ENCODE measurements at places on chromosomes 3 and 15.

GRCh38 chr3:120678984-120679383 lies 3.1 kb downstream of the HGD start:
- DNase-seq = no peak

GRCh38 chr15:73142802-73143762 lies 90.8 kb downstream of the NEO1 start:
- DNase-seq = no peak

DNA sequence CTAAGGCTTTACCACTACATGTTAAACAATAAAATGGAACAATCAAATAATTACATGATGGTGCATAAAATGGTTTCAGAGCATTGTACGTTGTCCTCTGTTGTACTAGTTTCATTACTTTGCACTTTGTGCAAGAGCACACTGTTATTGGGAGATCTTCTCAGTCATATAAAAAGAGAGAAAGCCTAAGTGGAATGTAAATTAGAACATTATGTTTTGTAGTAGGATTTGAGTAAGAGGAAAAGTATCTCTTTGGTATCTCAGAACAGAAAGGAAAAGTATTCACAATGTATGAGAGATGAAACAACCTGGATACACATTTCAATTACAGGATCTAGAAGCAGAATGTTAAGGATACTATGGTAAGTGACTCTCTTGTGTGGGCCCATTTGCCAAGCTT lies 26.9 kb upstream of the PLSCR2 start:
- no peak for DNase-seq

DNA sequence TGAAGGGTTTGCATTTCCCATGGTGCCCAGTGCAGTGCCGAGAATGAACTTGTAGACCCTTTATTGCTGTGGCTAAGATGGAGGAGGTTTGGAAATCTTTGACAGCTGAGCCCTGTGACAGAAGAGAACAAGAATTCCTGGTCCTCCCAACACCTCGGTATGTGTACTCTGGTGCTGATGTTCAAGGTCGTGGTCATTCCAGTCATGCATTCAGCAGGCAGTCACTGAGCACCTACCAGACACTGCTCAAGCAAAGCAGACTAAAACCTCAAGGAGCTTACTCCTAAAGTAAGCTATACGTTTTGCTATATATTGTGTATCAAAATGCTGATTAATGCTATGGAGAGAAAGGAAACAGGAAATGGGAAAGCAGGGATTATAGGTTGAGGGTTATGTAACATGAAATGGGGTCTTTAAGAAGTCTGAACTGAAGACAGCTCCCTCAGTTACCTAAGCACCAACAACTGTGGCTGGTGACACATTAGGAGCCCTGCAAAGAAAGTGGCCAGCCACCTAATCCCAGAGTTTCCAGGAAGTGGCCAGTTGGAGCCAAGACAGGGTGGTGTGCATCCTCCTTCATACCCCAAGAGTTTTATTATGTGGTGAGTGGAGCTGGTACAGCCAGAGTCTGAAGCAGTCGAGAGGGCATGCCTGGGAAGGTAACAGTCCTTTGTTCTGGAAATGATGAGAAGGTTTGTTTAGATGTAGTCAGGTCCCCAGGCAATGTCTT lies 65.0 kb downstream of the CCNL1 start:
- DNase-seq = no peak

DNA sequence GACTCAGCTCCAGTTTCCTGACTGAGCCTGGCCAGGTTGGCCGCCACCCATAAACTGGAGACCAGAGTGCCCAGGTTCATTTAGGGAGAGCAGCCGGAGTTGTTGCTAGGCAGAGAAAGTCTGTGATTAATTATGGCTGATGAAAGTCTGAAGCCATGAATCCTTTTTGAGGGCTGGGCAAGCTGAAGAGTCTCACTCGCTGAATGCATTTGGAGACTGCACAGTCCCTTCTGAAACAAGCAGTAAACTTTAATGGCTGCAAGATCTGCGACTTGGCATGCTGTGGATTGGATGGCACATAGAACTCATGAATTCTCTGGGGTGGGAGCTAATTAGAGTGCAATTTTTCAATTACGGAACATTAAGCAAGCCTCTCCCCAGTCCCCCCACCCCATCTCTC lies 282.1 kb downstream of the RPLP1 start:
- no peak for DNase-seq

GRCh38 chr3:196246612-196247308 lies 30.4 kb downstream of the SLC51A start:
- no peak for DNase-seq

- no peak for DNase-seq
Measured at GRCh38 chr15:92595506-92596381, 59.8 kb downstream of the FAM174B start.

DNA sequence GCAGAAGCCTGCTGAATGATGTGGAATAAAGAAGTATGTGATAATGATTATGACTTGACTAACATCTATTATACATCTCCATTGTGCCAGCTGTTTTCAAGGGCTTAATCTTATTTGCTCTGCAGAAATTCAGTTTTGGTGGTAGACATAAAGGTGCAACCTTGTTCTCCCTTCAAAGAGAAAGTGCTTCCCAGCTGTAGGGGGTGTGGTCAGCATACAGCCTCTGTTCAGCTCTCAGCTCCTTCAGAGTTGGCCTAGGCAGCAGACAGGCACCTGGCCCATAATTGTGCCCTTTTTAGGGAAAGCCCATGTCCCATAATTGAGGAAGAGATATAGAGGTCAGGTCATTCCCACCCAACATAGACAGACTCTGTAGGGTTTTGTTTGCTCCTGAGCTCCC lies 104.3 kb upstream of the EOMES start:
- no peak for DNase-seq

DNA sequence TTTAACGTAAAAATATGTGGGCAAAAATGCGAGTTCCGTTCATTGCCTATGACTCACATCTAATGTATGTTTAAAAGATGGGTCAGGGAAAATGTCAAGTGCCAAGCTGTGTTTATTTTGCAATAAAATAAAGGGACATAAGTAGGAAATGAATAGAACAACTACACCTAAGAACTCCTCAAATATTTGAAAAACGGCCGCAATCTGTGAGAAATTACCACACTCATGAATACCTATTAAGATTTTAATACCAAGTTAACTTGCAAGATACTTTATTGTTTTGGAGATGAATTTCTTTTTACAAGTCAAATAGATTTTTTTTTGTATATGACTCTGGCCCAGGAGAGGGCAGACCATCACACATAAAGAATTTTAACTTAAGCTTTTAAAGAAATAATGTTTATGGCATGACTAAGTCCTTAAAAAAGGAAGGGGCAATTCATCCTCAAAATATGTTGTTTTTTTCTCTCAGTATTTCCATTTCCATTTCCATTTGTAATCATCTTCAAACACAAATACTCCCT lies 152.7 kb downstream of the SUCNR1 start:
- DNase-seq = no peak

- no peak for DNase-seq
Measured at GRCh38 chr15:73686781-73687256, 2.6 kb downstream of the CD276 start.

- DNase-seq = no peak
Measured at GRCh38 chr3:29488922-29489321, 208.1 kb downstream of the RBMS3 start.

DNA sequence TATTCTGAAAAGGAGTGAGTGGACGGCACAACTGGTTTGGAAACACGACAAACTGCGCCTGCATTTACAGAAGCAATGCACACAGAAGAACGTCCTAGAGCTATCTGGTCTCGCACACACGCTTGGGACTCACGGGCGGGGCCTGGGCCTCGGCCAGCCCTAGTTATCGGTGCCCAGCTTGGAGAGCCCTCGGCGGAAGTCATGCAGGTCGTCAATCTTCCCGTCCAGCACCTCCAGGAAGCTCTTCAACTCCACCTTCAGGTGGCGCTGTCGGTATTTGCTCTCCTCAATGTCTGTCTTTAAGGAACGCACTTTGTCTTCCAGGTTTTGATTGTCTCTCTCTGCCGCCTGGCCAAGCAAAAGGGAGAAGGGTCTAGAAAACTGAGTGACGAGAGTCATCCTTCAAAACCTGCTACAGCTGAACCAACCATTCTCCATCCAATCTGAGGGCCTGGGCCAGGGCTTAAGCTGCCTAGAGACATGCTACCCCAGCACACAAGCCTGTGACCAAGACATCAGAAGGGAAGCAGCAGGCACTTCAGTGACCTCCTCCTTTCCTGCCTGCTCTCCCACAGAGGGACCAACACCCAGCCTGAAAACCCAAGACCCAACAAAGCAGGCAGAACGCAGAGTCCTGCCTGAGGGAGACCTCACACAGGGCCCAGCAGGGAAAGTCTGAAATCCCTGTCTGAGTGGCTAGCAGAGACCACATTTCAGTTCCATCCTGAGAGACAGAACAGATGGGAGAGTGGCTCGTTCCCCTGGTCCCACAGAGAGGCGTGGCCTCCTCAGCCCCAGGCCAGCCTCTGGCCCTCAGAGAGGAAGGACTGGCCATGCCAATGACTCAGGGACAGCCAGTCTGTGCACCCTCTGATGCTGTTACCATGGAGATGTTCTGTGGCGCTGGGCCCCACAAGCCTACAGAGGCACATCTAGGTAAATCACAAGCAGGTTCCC lies 40.4 kb downstream of the WHAMM start:
- no peak for DNase-seq

DNA sequence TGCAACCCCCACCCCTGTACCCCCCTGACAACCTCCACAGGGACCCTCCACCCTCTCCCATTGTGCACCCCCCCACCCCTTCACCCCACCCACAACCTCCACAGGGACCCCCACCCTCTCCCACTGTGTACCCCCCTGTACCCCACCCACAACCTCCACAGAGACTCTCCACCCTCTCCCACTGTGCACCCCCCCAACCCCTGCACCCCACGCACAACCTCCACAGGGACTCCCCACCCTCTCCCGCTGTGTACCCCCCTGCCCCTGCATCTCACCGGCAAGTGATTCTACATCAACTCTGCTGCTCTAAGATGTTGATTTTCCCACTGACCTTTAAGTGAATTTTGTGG lies 51.5 kb upstream of the RPL32 start:
- DNase-seq = no peak

DNA sequence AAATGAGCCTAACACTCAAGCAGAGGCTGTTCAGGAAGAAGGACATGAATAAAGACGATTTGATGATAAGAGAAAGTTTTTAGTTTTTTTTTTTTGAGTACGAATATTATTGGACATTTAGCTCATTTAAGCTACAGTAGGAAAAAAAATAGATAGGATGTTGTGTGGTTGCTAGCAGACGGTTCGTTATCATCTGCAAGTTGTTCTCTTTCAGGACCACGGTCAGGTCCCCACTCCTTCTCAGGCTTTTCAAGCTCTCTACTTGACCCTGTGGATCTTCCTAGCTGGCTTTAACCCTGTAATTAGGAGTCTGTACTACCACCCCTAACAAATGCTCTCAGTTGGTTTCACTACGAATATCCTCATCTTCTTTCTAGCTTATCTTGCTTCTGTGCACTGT lies 1.1 kb downstream of the KCNH8 start:
- DNase-seq = no peak

DNA sequence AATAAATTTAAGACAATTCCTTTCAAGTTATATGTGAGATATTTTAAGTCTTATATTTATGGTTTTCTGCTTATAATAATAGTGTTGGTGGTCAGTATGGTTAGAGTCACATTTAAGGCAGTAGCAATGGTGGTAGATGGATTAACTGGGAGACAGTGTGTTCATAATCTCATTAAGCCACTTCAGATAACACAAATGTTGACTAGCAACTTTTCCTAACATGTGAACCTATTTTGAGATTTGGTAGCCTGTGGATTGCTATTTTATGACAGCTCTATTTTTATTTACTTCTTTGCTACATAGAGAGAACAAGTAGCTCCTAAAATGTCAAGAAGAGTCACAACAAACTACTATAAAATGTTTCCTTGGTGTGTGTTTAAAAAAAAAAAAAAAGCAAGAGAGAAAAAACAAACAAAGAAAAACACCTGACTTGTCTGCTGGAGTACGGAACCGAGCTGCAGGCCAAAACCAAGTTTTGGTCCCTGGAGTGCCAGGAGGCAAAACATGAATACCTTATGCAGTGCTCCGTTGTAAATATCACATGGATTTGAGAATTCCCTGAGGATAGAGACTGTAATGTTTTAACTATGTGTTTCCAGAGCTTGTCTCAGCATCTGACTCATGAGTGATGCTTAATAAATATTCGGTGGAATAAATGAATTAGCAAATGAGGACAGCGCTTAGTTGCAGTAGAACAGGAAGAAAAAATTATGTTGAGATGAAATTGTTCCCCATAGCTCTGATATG lies 457.1 kb upstream of the ROBO2 start:
- DNase-seq = no peak

- DNase-seq = no peak
Measured at GRCh38 chr3:187922704-187923416, 177.6 kb upstream of the BCL6 start.

DNA sequence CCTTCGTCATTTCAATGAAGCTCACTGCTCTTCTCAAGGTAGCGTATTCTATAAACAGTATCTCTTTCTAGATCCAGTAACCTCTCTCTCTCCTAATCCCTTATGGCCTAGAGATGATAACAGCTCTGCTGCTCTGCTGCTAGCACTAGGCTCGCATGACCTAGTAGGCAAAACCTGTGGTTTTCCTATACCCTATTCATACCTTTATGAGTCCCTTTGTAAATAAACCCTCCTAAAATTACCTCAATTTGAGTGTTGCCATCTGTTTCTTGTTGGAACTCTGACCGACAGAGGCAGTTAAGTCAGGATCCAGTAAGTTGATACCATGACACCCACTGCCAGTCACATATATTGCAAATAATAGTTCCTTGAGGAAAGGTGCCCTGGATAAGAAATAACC lies 7.3 kb downstream of the CCDC14 start:
- DNase-seq = no peak

DNA sequence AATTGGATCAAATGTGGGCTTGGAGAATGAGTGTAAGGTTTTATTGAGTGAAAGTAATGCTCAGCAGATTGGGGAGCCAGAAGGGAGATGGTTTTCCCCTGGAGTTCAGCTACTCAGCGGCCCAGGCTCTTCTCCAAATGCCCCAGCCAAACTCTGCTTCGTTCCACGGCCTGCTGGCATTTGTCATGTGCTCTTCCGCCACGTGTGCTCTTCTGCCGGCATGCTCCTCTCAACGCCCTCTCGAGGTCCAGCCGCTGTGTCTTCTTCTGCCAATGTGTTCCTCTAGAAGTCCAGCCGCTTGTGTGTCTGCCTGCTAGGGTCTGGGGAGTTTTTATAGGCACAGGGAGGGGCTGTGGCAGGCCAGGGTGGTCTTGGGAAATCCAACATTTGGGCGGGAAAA lies 156.8 kb downstream of the RBPMS2 start:
- no peak for DNase-seq

DNA sequence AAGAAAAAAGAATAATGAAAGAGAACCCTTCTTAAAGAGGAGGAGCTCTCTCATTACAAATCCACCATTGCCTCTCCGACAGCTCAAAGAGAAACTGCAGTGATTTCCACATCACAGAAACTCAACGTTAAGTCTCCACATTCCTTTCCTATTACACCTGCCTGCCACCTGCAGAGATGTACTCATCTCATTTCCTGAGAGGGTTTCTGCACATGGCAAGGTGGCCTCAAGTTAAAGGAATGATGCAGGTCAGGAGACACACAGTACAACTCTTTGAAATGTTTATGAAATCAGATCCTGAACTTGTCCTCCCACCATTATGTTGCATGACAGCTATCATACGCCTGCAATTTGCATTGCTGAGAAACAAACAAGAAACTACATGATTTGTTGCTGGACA lies 458.4 kb upstream of the ADAMTS9 start:
- DNase-seq = no peak

Measured in NCI-H187 treated with DMSO at 0.1 percent for 48 hours (cell line).